ENCODE measurements at places on chromosomes 12 and 14. TPM values are rescaled to one million over a fixed set of nuclear protein-coding genes. Genes with fewer than 3 reads are reported as not detected.

Gene C14orf119
- total RNA-seq, result 55.5 TPM

Gene SLC4A8
- total RNA-seq, result 9.7 TPM

- no peaks in the 10 kb centered on the region for H3K4me1 ChIP-seq
- no peaks in the 10 kb centered on the region for H3K27me3 ChIP-seq
- no peaks in the 10 kb centered on the region for H3K36me3 ChIP-seq
Measured at GRCh38 chr14:95273001-95273978, 46.4 kb downstream of the CLMN start.

Gene LRRC43
- 5.4 TPM for total RNA-seq

- H3K36me3 ChIP-seq, result no peaks in the 10 kb centered on the region
- no peak for DNase-seq
- no peaks in the 10 kb centered on the region for H3K4me1 ChIP-seq
- H3K27ac ChIP-seq, result no peak overlapping the region
Measured at GRCh38 chr14:52355016-52355431, 40.9 kb downstream of the PTGER2 start.

Gene CCDC197
- not detected for total RNA-seq

Gene INHBC
- not detected for total RNA-seq

- H3K4me1 ChIP-seq, result peaks cover 49% of the 10 kb centered on the region
- H3K27ac ChIP-seq, result no peak overlapping the region
- DNase-seq, result no peak
- H3K27me3 ChIP-seq, result no peaks in the 10 kb centered on the region
- no peak overlapping the region for H3K4me3 ChIP-seq
- no peaks in the 10 kb centered on the region for H3K36me3 ChIP-seq
Measured at GRCh38 chr12:24906141-24906540, 42.8 kb downstream of the BCAT1 start.

DNA sequence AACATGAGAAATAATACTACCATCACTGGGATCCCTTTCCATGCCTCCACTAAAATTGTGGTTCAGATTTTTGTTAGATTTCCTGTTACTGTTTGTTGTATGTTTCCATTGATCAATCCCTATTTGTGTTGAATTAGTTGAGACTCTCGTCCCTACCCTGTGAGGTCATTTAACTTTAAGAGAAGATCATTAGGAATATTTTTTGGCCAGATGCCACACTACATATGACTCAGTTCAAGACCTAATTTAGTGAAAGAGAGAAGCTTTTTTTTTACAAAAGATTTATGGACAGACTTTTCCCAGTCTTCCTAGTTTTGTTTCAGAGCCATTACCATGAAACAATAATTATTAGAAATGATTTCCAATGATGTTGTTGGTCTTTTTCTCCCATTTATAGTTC, 35.5 kb downstream of the CPSF6 start:
- no peaks in the 10 kb centered on the region for H3K27me3 ChIP-seq
- H3K4me1 ChIP-seq, result no peaks in the 10 kb centered on the region
- H3K27ac ChIP-seq, result no peak overlapping the region
- H3K36me3 ChIP-seq, result no peaks in the 10 kb centered on the region
- peak; percentile 54 for DNase-seq

DNA sequence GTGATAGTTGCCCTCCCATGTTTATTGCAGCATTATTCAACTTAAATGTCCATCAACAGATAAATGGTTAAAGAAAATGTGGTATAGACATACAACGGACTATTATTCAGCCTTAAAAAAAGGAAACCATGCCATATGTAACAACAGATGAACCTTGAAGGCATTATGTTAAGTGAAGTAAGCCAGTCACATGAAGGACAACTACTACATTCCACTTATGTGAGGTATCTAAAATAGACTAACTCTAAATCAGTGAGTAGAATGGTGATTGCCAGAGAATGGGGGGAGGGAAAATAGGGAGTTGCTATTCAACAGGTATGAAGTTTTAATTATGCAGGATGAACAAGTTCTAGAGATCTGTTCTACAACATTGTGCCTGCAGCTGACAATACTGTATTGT, 10.1 kb downstream of the PCNX4 start:
- no peak overlapping the region for H3K4me3 ChIP-seq
- no peaks in the 10 kb centered on the region for H3K4me1 ChIP-seq
- no peaks in the 10 kb centered on the region for H3K27me3 ChIP-seq
- DNase-seq, result no peak
- no peak overlapping the region for H3K27ac ChIP-seq

GRCh38 chr14:49940808-49941421, 48.0 kb downstream of the ARF6 start:
- H3K4me1 ChIP-seq, result peaks cover 12% of the 10 kb centered on the region
- no peaks in the 10 kb centered on the region for H3K27me3 ChIP-seq
- DNase-seq, result peak; percentile 29
- no peak overlapping the region for H3K4me3 ChIP-seq
- no peak overlapping the region for H3K27ac ChIP-seq

Gene MYL2
- 0.93 TPM for total RNA-seq

Gene MORN3
- 0.73 TPM for total RNA-seq

- no peaks in the 10 kb centered on the region for H3K36me3 ChIP-seq
- no peak for DNase-seq
- no peak overlapping the region for H3K27ac ChIP-seq
Measured at GRCh38 chr12:15712823-15713660, 76.1 kb downstream of the EPS8 start.

DNA sequence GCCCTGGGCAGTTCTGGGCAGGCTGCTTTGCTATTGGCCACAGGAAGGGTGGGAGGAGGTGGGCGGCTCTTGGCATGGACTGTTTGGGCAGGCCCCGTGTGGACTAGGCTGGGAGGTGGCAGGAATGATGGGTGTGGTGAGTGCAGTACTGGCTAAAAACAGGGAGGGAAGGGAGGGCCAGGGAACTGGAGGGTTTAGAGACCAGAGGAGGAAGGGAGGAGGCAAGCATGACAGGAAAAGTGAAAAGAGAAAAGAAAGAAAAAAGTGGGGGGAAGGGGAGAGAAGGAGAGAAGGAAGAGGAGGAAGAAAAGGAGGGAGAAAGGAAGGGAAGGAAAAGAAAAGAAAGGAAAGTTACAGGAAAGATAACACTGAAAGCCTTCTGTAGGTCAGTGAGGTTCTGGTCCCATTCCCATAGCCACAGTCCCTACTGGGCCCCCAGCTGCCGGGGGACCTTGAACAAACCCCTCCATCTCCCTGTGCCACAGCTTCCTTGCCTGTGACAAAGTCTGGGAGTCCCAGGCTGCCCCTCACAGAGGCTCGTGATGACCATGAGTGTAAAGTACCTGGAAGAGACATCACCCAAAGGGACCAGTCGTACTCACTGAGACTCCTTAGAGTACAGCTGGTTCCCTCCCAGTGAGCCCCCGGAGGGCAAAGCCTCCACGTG, 1.1 kb upstream of the C14orf132 start:
- H3K27me3 ChIP-seq, result peaks cover 22% of the 10 kb centered on the region
- no peaks in the 10 kb centered on the region for H3K36me3 ChIP-seq
- H3K4me1 ChIP-seq, result peaks cover 8% of the 10 kb centered on the region
- H3K27ac ChIP-seq, result no peak overlapping the region
- DNase-seq, result no peak

Gene ZC2HC1C
- total RNA-seq, result 3.6 TPM

Gene CPM
- total RNA-seq, result not detected

DNA sequence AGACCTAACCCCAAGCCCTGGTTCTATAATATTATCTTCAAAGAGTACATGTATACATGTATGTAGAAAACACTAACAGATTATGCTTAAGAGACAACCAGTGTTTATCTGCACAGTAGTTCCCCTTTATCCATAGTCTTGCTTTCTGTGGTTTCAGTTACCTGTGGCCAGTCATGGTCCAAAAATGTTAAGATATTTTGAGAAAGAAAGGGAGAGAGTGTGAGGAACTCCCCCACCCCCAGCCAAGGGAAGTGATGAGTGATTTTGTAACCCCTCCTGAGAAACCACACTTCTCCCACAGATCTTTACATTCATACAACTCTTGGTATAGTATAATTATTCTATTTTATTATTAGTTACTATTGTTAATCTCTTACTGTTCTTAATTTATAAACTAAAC, 77.3 kb upstream of the CNTN1 start:
- no peaks in the 10 kb centered on the region for H3K36me3 ChIP-seq
- DNase-seq, result no peak
- no peaks in the 10 kb centered on the region for H3K27me3 ChIP-seq
- no peak overlapping the region for H3K27ac ChIP-seq
- no peaks in the 10 kb centered on the region for H3K4me1 ChIP-seq
- H3K4me3 ChIP-seq, result no peak overlapping the region

Gene TESPA1
- not detected for total RNA-seq

GRCh38 chr12:94671917-94672316, 21.6 kb upstream of the TMCC3 start:
- peaks cover 36% of the 10 kb centered on the region for H3K4me1 ChIP-seq
- DNase-seq, result no peak

Gene SCNN1A
- 0.18 TPM for total RNA-seq

Gene RPL10L
- total RNA-seq, result not detected

Gene KLRC2
- not detected for total RNA-seq

GRCh38 chr12:124844411-124845397, 19.0 kb downstream of the SCARB1 start:
- no peaks in the 10 kb centered on the region for H3K27me3 ChIP-seq
- no peaks in the 10 kb centered on the region for H3K4me1 ChIP-seq
- no peak overlapping the region for H3K27ac ChIP-seq
- H3K36me3 ChIP-seq, result no peaks in the 10 kb centered on the region

DNA sequence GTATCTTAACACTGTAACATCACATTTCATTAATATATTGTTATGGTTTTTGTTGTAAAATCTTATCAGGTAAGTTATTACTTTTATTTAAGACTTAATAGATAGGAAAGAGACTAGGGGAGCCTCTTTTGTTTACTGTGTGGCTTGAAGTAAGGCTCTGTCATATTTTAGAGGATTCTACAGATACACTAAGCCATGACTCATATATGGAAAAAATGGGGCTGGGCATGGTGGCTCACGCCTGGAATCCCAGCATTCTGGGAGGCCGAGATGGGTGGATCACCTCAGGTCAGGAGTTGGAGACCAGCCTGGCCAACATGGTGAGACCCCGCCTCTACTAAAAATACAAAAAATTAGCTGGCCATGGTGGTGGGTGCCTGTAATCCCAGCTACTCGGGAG, 23.6 kb upstream of the NPFF start:
- no peak for DNase-seq
- no peaks in the 10 kb centered on the region for H3K27me3 ChIP-seq
- H3K27ac ChIP-seq, result no peak overlapping the region
- peaks cover 28% of the 10 kb centered on the region for H3K36me3 ChIP-seq

DNA sequence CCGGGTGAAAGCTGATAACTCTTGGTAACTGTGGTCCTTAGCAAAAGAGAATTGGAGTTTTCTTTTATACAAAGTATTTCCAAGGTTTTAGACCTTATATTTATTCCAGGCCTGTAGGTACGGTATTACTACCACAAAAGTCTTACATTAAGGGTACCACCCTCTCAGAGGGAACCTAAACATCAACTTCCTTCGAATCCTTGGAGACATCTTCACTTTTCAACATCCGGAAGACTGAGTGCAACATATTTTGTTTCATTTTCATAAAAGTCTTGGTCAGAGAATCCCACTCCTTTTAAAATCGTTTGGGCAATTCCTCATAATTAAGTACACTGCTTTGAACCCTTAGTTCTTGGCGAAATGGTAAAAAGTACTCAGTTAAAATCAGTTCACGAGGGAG, 1.2 kb downstream of the CNOT2 start:
- H3K36me3 ChIP-seq, result peaks cover 4% of the 10 kb centered on the region
- H3K27ac ChIP-seq, result peak overlapping the region; percentile 74
- no peak for DNase-seq

Gene HIF1A
- total RNA-seq, result 179 TPM

DNA sequence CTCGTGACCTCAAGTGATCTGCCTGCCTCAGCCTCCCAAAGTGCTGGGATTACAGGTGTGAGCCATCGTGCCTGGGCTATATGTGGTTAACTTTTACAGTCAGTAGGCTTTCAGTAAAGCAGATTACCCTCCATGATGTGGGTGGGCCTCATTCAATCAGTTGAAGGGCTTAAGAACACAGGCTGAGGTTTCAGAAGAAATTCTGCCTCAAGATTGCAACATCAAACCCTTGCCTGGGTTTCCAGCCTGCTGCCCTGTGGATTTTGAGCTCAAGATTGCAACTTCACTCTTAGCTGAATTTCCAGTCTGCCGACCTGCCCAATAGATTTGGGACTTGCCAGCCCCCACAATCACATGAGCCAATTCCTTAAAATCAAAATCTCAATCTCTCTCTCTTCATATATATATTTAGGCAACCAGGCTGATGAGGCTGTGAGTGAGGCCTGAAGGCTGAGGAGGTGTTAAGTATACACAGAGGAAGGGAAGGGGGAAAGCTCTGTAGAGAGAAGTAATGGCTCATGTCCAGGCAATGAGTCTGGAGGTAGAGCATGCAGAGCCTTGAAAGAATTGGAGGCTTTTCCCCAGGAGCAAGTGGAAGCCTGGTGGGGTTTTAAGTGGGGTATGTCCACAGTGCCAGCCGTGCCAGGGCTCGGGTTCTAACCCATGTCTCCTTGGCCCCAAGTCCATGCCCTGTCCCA, 33.3 kb upstream of the ACTN1 start:
- H3K27me3 ChIP-seq, result no peaks in the 10 kb centered on the region
- H3K4me1 ChIP-seq, result peaks cover 15% of the 10 kb centered on the region
- no peak overlapping the region for H3K27ac ChIP-seq
- H3K36me3 ChIP-seq, result no peaks in the 10 kb centered on the region
- H3K4me3 ChIP-seq, result no peak overlapping the region
- DNase-seq, result no peak

- no peak for DNase-seq
- H3K4me3 ChIP-seq, result no peak overlapping the region
- H3K27ac ChIP-seq, result no peak overlapping the region
Measured at GRCh38 chr12:126061777-126062176, 996.5 kb downstream of the AACS start.

- H3K4me3 ChIP-seq, result no peak overlapping the region
- H3K27me3 ChIP-seq, result no peaks in the 10 kb centered on the region
- H3K4me1 ChIP-seq, result no peaks in the 10 kb centered on the region
- peaks cover 25% of the 10 kb centered on the region for H3K36me3 ChIP-seq
Measured at GRCh38 chr12:132572106-132572505, 38.3 kb downstream of the LRCOL1 start.

DNA sequence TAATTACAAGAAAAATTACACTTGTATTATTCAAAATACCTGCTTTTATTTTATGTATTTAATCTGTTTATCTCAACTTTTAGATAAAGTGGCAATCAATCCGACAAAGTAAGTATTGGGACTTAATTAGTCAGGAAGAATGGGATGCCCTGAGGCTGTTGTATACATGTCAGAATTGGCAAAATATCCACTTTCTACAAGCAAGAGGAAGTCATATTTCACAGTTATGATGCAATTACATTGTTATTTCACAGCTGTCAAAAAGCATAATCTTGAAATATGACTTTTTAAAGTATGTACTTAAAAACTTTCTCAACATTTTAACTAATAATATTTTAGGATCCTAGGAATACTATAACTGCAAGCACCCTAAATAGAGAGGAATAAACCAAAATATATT, 357.1 kb upstream of the MGAT4C start:
- H3K4me1 ChIP-seq, result no peaks in the 10 kb centered on the region
- H3K27me3 ChIP-seq, result no peaks in the 10 kb centered on the region
- H3K4me3 ChIP-seq, result no peak overlapping the region
- H3K27ac ChIP-seq, result no peak overlapping the region
- H3K36me3 ChIP-seq, result no peaks in the 10 kb centered on the region

Gene CCDC196
- total RNA-seq, result not detected

GRCh38 chr12:18428416-18428815, 167.1 kb downstream of the PIK3C2G start:
- H3K36me3 ChIP-seq, result no peaks in the 10 kb centered on the region
- no peak for DNase-seq
- H3K27me3 ChIP-seq, result no peaks in the 10 kb centered on the region
- H3K4me3 ChIP-seq, result no peak overlapping the region
- no peaks in the 10 kb centered on the region for H3K4me1 ChIP-seq

- H3K27ac ChIP-seq, result no peak overlapping the region
- DNase-seq, result no peak
- H3K4me3 ChIP-seq, result no peak overlapping the region
- H3K4me1 ChIP-seq, result peaks cover 32% of the 10 kb centered on the region
- no peaks in the 10 kb centered on the region for H3K27me3 ChIP-seq
Measured at GRCh38 chr14:104694475-104694950, 5.1 kb downstream of the INF2 start.
